ENCODE measurements at places on chromosomes 16 and 17. TPM values are rescaled to one million over a fixed set of nuclear protein-coding genes. Genes with fewer than 3 reads are reported as not detected.

ADAD2 gene
- 1.0 TPM for polyA plus RNA-seq

PLA2G10 gene
- not detected for polyA plus RNA-seq

CNTD1 gene
- polyA plus RNA-seq = 2.1 TPM

SOX15 gene
- 0.50 TPM for polyA plus RNA-seq

PRPSAP2 gene
- 17.6 TPM for polyA plus RNA-seq

KRTAP4-3 gene
- not detected for polyA plus RNA-seq

SLC6A2 gene
- polyA plus RNA-seq = not detected

PPM1E gene
- not detected for polyA plus RNA-seq

COG7 gene
- polyA plus RNA-seq = 12.5 TPM

ITPRIPL2 gene
- 15.7 TPM for polyA plus RNA-seq

PDIA2 gene
- 5.3 TPM for polyA plus RNA-seq

EVI2A gene
- polyA plus RNA-seq = 3.8 TPM

EPOP gene
- polyA plus RNA-seq = 0.64 TPM

ZFHX3 gene
- 4.3 TPM for polyA plus RNA-seq

NPIPA8 gene
- 41.6 TPM for polyA plus RNA-seq

KCNH4 gene
- polyA plus RNA-seq = not detected

BCAR1 gene
- polyA plus RNA-seq = 28.7 TPM

SLC47A1 gene
- polyA plus RNA-seq = 3.9 TPM

OR1A1 gene
- not detected for polyA plus RNA-seq

RAB37 gene
- polyA plus RNA-seq = 1.5 TPM

ZNF18 gene
- 10.5 TPM for polyA plus RNA-seq

CENPT gene
- 168 TPM for polyA plus RNA-seq

PPP1R1B gene
- not detected for polyA plus RNA-seq

CES3 gene
- 1.5 TPM for polyA plus RNA-seq

AOC3 gene
- 82.1 TPM for polyA plus RNA-seq

TM4SF5 gene
- not detected for polyA plus RNA-seq

PABPN1L gene
- not detected for polyA plus RNA-seq
